ENCODE measurements at places on chromosomes 12 and 14. TPM values are rescaled to one million over a fixed set of nuclear protein-coding genes. Genes with fewer than 3 reads are reported as not detected.

IFNG-AS1 gene
- not detected for total RNA-seq

NTS gene
- 51.1 TPM for total RNA-seq

SMOC1 gene
- 21.8 TPM for total RNA-seq

HELB gene
- total RNA-seq = 2.1 TPM

NGB gene
- not detected for total RNA-seq

MEG3 gene
- total RNA-seq = 51.9 TPM

KCNC2 gene
- not detected for total RNA-seq

TPH2 gene
- not detected for total RNA-seq

FAM186B gene
- total RNA-seq = 0.08 TPM

SUSD6 gene
- 8.0 TPM for total RNA-seq

RTL1 gene
- 0.33 TPM for total RNA-seq

GALNT9 gene
- 7.5 TPM for total RNA-seq

MUCL1 gene
- not detected for total RNA-seq

GUCY2C gene
- total RNA-seq = 0.06 TPM

TIGAR gene
- total RNA-seq = 43.9 TPM

All from A549 treated with DMSO at 1 μM for 4 hours (cell line).